T47D (cell line): ENCODE measurements at places on chromosomes 5 and 9.

- DNase-seq: peak; percentile 58
Observed at GRCh38 chr5:151719228-151720000, 32.7 kb upstream of the SPARC start.

- DNase-seq: peak; percentile 62
Observed at GRCh38 chr9:22238809-22239684, 207.6 kb upstream of the DMRTA1 start.

- DNase-seq: peak; percentile 65
Observed at GRCh38 chr9:86187121-86187520, 72.3 kb downstream of the C9orf153 start.

DNA sequence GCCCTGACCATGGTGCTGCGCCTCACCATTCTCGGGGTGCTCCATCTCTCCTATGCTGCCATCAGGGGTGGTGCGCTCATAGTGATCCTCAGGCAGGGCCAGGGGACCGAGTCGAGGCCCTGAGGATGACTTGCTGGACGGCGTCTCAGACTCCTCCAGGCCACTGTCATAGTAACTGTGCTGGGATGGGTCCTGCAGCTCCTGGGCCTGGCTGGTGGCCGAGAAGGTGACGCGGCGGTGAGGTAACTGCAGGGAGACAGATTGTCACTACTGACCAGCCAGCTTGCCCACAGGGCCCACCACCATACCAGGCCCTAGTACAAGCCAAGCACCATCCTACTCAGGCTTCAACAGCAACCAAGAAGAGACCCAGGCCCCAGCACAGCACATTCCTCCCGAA lies 21.0 kb downstream of the PCDH1 start:
- no peak for DNase-seq

- no peak for DNase-seq
Observed at GRCh38 chr5:75351139-75351926, 14.3 kb downstream of the HMGCR start.

- no peak for DNase-seq
Observed at GRCh38 chr9:109277451-109277850, 43.4 kb downstream of the EPB41L4B start.
